ENCODE measurements at places on chromosomes 5 and 9. TPM values are rescaled to one million over a fixed set of nuclear protein-coding genes. Genes with fewer than 3 reads are reported as not detected.
A peak's percentile ranks its signal among the peaks of the same experiment; 100 is the strongest.

DNA sequence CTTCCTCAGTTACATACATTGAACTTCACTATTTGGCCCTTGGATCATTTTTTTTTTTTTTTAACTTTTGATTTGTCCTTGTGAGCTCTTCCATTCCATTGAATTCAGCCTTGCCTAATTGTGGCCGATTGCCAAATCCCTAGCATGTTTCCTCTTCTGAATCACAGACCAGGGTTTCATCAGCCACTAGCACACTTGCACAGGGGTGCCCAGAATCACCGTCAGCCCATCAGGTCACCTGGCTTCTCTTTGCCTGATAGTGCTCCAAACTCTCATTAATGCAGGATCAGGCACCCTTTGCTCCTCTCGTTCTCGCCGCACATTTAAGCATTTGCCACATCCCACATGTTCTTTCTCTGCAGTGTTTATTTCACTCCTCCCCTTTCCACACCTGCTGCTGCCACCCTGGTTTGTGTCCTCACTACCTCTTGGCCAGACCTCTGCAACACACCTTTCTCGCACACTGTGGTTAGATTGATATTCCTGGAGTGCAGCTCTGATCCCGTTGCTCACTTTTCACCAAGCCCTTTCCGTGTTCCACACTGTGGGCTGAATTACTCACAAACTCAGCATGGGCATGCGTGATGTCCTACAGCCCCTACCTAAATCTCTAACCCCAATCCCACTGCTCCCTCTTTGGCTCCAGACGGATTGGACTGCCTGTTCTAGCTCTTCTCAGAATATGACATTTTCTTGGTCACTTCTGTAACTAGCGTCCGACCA, 9.8 kb downstream of the PIK3R1 start:
- peak; percentile 84 for DNase-seq

DNA sequence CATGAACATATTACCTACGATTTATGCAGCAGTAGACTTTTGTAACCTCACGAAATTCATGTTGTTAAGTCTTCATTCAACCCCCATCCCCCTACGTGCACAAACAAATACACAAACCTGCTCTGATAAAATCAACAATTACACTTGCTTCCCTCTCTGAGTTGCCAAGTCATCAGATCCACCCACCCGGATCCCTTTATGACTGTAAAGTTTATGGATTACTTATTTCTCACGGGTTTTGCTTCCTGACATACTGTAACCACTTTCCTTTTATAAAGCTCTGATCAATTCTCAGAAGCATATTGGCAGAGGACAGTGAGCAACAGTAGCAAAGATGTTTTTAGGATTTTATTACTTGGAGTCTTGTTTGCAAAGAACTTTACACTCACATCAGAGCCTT, 70.5 kb downstream of the MLLT3 start:
- no peak for DNase-seq

DNA sequence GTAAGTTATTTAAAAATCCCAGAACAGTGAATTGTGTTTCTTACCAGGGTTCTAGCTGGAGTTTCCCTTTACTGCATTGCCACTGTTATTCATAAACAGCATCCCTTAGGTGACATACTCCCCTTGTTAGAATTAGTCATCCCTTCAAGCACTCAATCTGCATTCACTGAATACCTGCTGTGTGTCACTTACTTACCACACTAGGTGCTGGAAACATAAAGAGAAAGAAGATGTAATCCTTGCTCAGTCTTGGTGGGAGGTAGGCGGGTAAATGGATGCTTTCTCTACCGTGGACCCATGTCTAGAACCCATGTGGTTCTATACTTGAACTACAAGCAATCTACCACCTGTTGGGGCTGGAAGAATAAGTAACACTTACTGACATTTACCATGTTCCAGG, 371.6 kb downstream of the KDM4C start:
- no peak for DNase-seq

DNA sequence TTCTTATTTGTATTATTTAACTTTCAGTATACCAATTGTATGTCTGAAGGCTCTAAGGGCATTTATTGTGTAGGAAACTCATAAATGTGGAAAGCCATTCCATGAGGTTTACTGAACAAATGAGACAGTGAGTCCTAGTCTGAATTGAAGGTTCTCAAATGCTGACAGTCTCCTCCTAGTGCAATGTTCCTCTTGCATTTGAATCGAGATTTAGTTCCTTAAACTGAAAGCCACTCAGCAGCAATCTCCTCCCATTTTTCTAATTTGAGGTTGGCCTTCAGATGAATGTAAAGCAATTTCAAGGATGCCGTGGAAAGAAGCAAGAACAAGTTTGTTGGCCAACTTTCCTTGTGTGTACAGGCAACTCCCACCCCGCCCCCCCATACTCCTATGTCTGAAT, 493.2 kb upstream of the KLF4 start:
- no peak for DNase-seq

GRCh38 chr5:94161801-94162200, 420.4 kb upstream of the POU5F2 start:
- DNase-seq, result no peak

- DNase-seq, result no peak
These were observed 182.5 kb upstream of the PIK3R1 start for GRCh38 chr5:68033029-68033428.

GRCh38 chr5:102651466-102651865, 103.6 kb upstream of the PAM start:
- no peak for DNase-seq

DNA sequence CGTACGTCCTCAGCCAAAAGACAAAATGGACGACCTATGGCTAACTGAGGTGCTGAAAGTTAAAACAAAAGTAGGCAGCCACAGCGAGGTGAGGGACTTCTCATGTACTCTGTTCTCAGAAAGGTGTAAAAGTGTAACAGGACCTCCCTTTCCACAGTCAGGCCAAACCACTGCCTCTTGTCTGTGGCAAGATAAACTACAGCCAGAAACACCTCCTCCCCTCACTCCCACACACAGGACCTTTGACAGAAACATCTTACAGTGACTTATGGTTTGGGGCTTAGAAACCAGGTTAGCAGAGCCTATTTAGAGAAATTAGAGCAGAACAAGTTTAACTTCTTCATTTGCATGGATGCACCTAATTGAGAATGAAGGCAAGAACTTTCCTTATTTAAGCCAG, 499.1 kb upstream of the GRIN3A start:
- no peak for DNase-seq

The GNA14 gene
- total RNA-seq, result not detected

GRCh38 chr5:118561971-118562370, 426.4 kb downstream of the DTWD2 start:
- DNase-seq, result no peak

GRCh38 chr9:37961351-37961750, 57.4 kb upstream of the SLC25A51 start:
- DNase-seq, result no peak

DNA sequence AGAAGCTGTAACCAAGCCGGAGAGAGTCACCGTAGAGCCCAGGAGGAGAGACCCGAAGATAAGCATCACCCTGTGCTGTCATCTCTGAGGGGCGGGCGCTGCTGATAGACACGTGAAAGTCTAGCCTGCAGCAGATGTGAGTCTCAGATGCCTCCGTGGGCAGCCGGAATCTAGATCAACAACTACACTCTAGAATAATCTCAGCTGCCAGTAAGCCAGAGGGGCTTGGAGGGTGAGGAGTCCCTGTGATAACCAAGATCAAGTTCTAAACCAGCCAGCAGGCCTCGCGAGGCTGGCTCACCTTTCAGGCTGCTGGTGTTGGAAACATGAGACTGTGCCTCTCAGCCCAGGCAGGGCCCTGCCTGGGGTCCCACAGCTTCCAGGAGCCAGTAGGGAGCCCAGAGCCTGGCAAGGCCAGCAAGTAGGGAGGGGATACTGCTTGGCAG, 54.1 kb downstream of the DAPK1 start:
- no peak for DNase-seq

- no peak for DNase-seq
These were observed 118.4 kb upstream of the PRSS3 start for GRCh38 chr9:33676746-33677505.

GRCh38 chr5:59732806-59733205, 160.7 kb downstream of the PDE4D start:
- no peak for DNase-seq

- DNase-seq, result peak; percentile 59
These were observed 28.2 kb downstream of the MTRR start for GRCh38 chr5:7897014-7897600.

GRCh38 chr5:36712706-36713105, 106.3 kb downstream of the SLC1A3 start:
- no peak for DNase-seq

GRCh38 chr5:133914434-133914833, 54.0 kb downstream of the C5orf15 start:
- DNase-seq, result no peak

The IL3 gene
- not detected for total RNA-seq

DNA sequence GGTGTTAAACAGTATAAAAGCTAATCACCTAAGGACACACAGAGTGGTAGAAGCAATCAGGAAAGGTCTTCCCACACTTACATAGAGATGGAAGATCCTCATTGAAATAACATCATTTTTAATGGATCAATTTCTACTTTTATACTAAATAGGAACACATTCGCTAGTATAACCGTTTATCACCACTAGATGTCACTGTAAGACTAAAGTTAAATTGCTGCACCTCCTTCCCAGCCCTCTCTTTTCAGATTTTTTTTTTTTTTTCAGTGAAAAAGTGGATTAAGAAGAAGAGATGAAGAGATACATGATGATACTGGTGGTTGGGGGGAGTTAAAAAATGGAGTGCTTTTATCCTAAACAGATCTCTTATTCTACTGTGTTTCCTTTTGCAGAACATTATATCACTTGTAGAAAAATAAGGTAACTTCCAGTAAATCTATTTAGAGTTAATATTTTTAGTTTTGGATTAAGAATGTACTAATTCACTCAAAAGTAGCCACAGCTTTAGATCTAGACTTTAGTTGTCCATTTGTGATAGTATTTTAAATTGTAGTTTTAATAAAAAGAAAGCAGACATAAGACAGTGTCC, 116.9 kb upstream of the ARRDC3 start:
- DNase-seq, result peak; percentile 43

- DNase-seq, result no peak
These were observed 62.3 kb downstream of the NRG2 start for GRCh38 chr5:139980765-139981164.

All from HFFc6 (cell line).